Stimulated activated CD8-positive, alpha-beta memory T cell treated with anti-CD3 and anti-CD28 coated beads, Interleukin-15, amount 100 ng/mL, for 48 hours (primary cell): ENCODE measurements at places on chromosomes 11 and 22.

- DNase-seq, result no peak
These were observed 31.0 kb downstream of the TSG101 start for GRCh38 chr11:18495703-18496102.

GRCh38 chr11:92083123-92083522, 141.5 kb upstream of the FAT3 start:
- DNase-seq, result no peak

- no peak for DNase-seq
These were observed 61.1 kb downstream of the ARHGAP42 start for GRCh38 chr11:100748153-100748552.

- peak; percentile 58 for DNase-seq
These were observed 11.7 kb downstream of the PHRF1 start for GRCh38 chr11:587978-588380.

DNA sequence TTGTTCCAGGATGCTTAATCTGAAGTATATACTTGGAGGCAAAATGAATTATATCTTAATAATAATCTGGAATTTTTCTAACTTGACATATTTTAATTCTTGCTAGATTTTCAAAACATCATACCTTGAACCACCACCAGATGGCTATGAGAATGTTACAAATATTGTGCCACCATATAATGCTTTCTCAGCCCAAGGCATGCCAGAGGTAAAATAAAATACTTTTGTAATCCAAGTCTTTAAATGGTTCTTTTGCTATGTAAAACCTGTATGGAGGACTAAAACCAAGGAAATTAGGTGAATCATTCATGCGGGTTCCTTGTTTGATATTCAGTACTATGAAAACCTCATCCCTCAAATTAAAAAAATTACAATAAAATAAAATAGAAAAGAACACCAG, 14.4 kb downstream of the NAALAD2 start:
- no peak for DNase-seq

DNA sequence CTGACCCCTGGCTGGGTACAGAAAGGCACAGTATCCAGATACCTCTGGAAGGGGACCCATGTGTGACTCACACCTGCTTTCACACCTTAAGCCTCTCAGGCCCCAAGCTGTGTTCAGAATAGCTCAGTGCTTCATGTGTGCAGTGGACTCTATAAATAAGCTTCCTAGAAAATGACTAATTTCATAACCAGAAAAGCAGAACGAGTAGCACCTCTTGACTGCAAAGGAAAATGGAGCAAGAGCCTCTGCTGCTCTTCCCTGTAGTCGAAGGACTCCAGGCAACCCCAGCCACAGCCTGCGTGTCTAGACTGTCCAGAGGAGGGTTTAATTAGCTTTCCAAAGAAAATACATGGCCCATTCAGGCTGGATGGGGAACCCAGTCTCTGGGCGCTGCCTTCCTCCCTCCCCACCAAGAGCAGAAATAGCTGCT, 23.1 kb downstream of the PTPN5 start:
- no peak for DNase-seq

DNA sequence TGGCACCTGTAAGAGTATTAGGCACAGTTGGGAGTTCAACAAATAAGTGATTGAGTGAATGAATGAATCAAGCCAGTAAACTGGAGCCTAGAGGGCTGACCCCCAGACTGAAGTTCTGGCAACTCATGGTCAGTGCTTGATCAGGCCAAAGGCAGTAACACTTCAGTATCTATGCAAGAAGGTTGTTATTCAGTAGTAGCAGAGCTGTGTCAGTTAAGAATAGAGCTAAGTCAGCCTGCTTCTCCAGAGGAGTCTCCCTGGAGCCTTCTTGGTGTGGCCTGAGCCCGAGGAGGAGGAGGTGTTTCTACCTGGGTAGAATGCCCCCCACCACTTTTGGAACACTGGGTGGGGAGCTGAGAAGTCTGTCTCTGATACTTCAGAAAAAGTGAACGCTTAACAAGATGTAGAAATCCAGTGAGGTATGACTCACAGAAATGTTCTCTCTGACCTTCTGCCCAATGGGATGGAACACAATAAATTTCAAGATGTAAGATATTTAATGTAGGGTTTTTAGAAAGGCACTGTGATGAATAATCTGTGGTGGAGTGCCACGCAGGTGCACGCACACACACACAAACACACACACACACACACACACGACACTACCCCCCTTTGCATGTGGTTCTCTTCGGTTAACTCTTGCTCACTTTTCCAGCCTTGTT, 219.9 kb downstream of the HIPK3 start:
- no peak for DNase-seq

GRCh38 chr11:8352103-8352875, 88.6 kb upstream of the LMO1 start:
- no peak for DNase-seq

- no peak for DNase-seq
These were observed 5.9 kb downstream of the USP2 start for GRCh38 chr11:119375337-119376196.

DNA sequence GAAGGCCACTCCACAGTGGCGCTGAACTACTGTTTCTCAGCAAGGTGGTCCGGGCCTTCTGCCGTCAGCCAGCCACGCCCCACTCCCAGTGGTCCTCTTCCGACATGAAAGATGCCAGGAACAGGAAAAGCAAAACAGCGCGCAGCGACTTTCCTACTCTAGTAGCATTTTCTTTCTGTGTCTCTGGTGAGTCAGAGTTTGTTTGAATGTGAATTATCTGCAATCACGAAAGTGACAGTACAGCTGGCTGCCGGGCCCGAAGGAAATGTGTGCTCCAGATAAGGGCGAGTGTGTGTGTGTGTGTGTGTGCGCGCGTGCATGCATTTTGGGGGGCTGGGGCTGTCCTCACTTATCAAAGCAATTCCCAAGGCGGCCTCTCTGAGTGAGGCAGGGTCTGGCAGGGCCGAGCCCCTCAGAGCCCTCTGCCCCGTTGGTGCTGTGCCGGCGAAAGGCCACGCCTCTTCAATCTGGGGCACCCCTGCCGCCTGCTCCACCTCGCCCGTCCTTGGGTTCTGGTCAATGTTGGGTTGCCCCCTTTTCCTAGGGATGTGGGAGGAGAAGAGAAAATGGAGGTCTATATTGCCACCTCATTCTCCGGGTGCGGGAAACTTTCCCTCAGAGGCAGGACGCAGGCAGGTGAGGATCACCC, 288.5 kb downstream of the KIRREL3 start:
- DNase-seq, result no peak

GRCh38 chr11:74417860-74418508, 19.8 kb upstream of the PGM2L1 start:
- no peak for DNase-seq

GRCh38 chr22:37230673-37231405, 13.2 kb downstream of the RAC2 start:
- peak; percentile 72 for DNase-seq

DNA sequence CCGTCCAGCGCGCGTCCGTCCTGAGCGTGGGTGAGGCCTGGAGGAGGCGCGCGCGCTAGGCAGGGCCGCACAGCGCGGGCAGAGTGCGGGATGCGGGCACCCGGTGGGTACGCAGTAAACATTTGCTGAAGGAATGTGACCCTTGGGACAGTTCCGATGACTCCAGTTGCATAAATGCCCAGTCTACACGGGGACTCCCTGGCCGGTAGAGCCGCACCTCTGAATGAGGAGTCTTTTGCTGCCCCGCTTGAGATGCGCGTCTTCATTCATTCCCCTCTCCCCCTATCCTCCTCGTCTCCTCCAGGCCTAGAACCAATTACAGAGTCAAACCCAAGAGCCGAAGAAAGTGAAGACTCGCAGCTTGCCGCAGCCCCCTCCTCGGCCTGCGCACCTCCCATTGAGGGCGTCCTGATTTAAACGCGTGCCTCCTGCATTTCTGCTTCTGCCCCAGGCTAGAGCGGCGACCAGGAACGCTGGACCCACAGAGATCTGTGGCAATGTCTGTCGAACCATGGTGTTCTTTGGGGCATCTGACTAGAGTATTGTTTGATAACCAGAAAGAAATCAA, 729 bp upstream of the CHKB start:
- no peak for DNase-seq

GRCh38 chr11:1742371-1742770, 8.0 kb downstream of the IFITM10 start:
- DNase-seq, result no peak
